Germinal center (tissue), 1 donor: ENCODE measurements at places on chromosomes 6 and 20.

DNA sequence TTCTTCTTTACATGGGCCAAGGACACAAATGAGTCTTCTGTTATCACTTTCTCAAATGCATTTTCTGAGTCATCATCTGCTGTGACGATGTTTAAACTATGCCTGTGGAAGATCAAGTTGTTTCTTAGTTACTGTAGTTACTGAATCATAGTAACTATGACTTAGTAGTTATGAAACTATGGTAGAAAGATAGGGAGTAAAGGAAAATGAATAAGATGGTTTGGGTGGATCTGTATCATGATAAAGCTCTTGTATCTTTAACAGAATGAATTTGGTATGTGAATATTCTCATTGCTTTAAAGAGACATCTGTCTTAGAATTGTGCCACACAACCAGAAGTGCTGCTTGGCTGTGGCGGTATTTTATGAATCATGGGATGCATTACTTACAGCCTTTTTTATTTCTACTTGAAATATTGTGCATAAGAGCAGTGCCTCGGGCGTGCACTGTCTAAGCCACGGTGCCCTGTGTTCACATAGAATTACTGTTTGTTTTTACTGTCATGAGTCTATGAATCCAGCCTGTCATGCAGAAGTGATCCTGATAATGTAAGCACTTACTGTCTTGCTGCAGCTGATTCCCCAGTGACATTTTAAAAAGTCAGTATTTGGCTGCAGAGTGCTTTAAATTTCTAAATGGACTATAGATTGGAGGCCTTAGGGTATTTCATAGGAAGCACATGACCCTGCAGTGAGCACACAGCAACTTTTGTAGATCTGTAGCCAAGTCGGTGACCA, 215.2 kb downstream of the TMEM242 start:
- DNase-seq: no peak

GRCh38 chr6:112879920-112880413, 532.8 kb downstream of the RFPL4B start:
- no peak for DNase-seq

DNA sequence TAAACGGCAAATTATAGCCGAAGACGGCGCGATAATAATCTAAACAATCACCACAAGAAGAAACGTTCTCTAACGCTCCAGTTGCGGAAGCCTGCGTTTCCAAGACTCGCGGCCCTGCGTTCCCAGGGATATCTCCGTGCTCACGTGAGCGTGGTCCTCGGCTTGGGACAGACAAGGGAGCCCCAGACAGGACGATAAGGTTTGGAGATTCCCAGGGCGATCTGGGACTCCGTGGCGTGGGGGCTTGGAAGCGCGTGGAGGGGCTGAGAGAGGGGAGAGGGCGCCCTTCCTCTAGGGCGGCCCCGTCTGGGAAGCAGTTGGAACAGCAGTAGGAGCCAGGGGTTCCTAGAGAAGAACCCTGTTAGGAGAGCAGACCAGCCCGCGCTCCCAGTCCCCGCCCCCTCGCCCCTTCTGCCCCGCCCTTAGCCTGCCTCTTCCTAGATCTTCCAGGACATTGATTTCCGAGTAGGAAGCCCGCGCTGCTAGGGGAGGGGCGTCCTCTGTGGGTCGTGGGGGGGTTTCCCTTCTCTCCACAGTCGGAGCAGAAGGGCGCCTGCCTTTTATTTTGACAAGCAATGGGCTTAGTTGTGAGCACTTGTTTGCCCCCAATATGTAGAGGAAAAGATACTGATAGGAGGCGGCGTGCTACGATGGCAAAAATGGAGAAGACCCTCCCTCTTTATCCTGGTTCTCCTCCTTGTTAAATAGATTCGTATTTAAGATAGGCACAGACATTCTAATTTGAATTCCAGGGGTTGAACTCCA, 10.6 kb downstream of the NRN1 start:
- DNase-seq: no peak

GRCh38 chr6:121867095-121867494, 431.6 kb downstream of the GJA1 start:
- DNase-seq: no peak

- DNase-seq: no peak
Observed at GRCh38 chr6:1136827-1137226, 175.1 kb upstream of the FOXQ1 start.

- DNase-seq: no peak
Observed at GRCh38 chr6:39430871-39431523, 108.5 kb upstream of the KCNK16 start.

DNA sequence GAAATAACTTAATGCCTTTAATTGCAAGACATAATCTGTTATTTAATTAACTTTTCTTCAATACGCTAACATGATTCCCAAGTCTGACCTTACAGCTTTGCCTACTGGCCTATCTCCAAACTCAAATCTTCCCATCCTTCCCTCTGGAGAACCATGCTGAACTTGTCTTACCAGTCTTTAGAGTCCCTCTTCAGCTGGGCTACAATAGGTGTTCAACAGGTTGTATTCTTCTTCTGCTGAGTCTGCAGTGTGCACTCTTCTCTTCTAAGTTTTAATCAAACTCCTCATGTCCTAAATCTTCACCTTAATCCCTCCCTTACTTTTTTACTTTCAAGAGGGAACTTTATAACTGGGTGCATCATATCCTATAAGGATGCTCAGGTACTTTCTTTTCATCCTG, 75.5 kb upstream of the TINAG start:
- DNase-seq: no peak

DNA sequence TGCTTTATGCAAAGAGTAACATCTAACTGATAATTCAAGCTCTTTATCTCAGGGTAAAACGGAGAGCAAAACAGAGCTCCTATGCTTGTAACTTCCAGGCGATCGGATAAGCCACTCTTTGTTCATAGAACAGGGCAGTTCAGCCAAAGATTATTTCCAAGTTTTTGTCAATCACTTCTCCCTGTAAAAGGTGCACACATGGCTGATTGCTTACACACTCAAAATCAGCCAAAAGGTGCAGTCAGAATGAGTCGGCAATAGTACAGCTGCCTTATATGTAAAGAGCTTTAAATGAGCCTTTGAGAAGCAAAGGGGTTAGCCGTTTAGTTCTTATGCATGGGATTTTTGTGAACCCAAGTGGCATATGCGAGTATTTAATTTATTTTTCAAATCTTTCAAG, 449.6 kb upstream of the POU3F2 start:
- DNase-seq: no peak

DNA sequence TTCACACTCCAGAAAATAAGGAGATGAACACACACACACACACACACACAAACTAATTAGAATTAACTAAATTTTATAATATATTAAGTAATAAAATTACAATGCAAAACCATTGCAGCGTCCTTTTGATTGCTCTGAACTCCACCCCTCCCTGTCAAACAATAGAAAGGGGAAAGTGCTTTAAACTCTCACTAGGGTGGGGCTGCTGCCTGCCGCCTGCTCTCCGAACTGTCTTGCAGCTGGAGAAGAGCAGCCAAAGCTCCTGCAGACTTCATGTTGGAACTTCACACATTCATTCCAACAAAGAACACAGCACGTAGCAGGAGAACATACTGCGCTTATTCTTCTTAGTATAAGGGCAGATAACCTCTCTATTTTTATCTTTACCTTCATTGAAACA, 83.2 kb downstream of the GCLC start:
- peak; percentile 71 for DNase-seq

- DNase-seq: peak; percentile 26
Observed at GRCh38 chr6:42898891-42899361, 16.9 kb upstream of the PTCRA start.

- no peak for DNase-seq
Observed at GRCh38 chr6:29524444-29525310, 34.9 kb downstream of the UBD start.

DNA sequence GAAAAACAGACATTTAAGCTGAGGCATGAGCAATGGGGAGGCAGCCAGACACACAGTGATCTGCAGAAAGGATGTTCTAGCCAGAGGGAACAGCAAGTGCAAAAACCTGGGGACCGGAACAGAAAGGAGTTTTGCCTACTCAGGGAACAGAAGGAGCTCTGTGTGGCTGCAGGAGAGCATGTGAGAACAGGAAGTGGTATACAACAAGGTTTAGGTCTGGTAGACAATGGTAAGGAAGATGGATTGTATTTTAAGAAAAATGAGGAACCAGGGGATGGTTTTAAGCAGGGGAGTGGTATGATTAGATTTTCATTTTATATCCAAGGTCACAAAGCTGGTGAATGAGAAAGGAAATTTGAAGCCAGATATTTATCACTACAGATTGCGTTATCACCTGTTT, 157.5 kb downstream of the UNC5CL start:
- DNase-seq: no peak

GRCh38 chr6:91435630-91436029, 848.8 kb upstream of the MAP3K7 start:
- no peak for DNase-seq

DNA sequence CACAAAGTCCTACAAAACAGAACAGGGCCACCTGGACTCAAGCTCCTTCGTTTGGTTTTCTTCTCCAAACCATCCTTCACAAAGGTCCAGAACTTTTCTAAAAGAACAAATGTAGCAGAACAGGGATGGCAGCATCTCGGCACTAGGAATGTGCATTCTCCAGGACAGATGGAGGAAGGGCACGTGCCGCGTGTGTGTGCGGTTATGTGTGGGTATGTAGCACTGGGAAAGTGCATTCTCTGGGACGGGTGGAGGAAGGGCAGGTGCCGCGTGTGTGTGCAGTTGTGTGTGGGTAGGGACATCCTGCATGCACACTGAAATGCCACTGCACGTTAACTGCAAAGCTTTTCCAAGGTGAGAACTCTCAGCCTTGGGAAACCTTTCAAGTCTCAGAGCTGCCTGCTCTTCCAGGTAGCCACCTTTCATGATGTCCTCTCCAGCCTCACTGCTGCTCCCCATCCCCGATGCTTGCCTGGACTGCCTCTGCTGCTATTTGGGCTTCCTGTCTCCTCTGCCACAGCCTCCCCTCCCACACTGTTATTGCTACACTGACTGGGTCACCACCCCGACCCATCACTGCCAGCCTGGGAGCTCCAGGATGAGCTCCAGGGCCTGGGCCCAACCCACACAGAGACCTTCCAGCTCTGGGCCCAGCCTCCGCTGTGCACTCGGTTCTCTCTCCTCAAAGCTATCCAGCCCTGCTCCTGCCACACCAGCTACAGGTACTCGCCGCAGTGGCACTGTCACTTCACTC, 47.6 kb downstream of the EZR start:
- no peak for DNase-seq

GRCh38 chr6:56541741-56542360, 100.8 kb downstream of the DST start:
- no peak for DNase-seq

DNA sequence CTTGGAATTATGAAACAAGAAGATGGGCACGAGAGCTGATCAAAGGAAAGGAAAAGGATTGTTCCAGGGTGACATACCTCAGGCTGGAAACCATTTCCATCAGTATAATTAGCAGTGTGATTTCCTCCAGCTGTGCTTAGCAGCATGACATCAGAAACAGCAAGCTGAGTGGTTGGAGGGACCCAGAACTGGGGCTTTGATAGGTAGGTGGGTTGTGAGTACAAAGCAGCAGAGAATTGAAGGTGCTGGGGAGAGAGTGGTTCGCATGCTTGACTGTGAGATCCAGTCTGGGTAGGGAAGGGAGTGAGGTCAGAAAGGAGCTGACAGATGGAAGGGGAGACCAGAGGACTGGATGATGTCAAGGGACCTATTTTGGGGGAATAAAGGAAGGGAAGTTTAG, 90.4 kb downstream of the CD164 start:
- DNase-seq: no peak

DNA sequence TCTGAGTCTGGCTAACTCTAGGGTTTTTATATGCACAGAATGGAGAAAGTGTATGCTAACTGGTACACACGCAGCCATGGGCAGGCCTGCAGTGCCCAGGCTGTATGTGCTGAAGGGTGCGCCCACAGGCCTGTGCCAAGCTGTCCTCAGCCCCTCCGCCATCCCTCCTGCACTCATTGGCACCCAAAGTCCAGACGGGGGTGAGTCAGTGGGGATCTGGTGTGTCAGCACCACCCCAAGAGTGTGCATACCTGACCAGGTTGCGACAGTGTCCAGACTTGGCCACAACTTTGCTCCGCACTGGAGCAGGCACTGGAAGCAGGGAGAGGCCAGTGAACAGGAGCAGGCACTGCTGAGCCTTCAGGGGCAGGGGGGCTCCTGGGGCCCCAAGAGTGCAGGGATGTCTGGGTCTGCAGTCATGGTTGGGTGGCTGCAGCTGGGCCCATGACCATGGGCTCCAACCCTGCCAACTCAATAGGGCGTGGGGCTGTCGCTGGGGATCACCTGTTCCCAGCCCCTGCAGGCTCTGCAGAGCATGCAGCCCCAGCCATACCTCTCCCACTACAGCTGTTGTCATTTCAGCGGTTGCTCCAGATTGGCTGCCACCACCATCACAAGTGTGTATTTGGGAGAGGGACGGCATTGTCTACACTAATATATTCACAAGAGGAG, 717.8 kb downstream of the EPHA7 start:
- no peak for DNase-seq

DNA sequence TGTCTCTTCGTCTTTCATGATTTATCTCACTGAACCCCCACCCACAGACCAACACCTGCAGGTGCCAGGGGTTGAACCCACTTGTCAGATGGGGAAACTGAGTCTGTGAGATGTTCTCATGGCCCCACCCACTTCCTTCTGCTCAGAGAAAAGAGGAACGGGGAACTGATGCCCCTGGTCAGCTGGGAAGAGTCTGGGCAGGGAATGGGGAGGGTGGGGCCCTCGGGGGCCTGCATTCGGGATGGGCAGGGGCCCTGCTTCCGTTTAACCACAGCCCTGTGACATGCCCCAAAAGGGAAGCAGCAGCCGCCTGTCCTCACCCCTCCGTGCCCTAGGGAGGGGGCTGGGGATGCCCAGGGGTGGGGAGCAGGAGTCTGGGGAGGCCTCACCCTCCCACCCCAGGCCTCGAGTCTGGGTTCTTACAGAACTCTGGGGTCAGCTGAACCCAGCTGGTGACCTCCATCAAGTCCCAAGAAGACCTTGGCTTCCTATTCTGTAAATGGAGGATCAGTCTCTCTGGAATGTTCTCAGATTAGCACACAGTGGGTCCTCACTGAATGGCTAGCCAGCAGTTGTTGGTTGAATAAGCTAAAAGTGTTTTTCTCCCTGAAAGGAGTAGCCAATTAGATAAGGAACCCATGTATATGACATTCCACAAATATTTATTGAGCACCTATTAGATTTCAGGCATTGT, 81.5 kb downstream of the CEBPB start:
- no peak for DNase-seq

DNA sequence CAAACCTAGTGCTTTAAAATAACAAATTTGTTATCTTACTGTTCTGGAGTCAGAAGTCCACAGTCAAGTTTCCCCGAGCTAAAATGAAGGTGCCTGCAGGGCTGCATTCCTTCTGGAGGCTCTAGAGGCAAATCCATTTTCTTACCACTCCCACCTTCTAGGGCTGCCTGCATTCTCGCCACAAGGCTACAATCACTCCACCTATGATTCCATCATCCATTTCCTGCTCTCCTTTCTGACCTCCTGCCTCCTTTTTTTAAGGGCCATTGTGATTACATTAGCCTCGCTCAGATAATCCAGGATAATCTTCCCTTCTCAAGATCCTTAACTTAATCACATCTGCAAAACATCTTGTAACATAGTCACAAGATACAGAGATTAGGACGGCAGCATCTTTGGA, 42.4 kb upstream of the SIRT5 start:
- DNase-seq: no peak
